ENCODE measurements at places on chromosomes 7 and 10.

GRCh38 chr10:102646610-102647442 is 2.5 kb downstream of the TRIM8 start:
- DNase-seq = no peak

GRCh38 chr10:96708456-96708855 is 11.9 kb downstream of the PIK3AP1 start:
- DNase-seq = no peak

- DNase-seq = no peak
Measured at GRCh38 chr10:132396494-132397035, 435 bp upstream of the PWWP2B start.

GRCh38 chr7:91628742-91629141 is 251.8 kb downstream of the MTERF1 start:
- DNase-seq = peak; percentile 26

GRCh38 chr10:34018784-34019183 is 684.3 kb upstream of the NRP1 start:
- no peak for DNase-seq

DNA sequence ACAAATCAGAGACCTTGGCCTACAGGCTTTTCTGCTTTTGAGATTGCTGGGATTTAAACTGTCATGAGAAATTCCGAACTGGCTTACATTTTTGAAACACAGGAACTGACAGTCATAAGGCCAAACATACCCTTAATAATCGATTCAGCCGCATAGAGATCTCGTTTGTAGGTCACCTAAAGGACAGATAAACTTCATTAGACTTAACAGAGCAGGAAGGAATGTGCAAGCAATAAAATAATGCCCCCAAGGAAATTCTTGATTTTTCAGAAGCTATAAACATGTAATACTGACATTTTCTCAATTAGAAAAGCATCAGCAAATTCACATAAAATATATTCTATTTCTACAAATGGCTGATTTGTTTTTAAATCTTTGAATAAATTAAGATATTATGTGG is 120.0 kb downstream of the CRPPA start:
- no peak for DNase-seq

- DNase-seq = no peak
Measured at GRCh38 chr10:132168571-132169030, 18.1 kb upstream of the DPYSL4 start.

DNA sequence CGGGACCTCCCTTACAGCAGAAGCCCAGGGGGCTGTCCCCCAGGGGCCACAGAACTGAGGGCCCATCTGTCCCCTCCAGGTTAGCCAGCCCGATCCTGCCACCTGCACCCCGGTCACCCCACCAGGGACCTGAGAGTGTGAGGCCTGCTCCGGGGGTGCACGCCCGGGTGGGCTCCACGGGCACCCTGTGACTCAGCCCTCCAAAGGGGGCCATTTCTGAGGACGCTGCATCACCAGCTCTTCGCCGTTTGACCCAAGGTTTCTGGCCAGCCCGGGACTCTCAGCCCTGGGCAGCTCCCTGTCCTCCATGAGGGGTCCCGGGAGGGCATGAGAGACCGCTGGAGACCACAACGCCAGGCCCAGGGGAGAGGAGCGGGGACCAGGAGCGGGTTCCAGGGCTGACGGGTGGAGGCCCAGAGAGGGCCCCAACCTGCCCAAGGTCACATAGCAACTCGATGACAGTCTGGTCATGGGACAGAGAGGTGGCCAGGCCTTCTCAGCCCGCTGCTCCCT is 79.3 kb downstream of the ELFN1 start:
- no peak for DNase-seq

- DNase-seq = no peak
Measured at GRCh38 chr7:80954191-80954590, 35.3 kb upstream of the SEMA3C start.

GRCh38 chr7:130896898-130897514 is 163.0 kb upstream of the KLF14 start:
- DNase-seq = peak; percentile 60

GRCh38 chr7:81460250-81461045 is 309.4 kb downstream of the HGF start:
- DNase-seq = no peak

DNA sequence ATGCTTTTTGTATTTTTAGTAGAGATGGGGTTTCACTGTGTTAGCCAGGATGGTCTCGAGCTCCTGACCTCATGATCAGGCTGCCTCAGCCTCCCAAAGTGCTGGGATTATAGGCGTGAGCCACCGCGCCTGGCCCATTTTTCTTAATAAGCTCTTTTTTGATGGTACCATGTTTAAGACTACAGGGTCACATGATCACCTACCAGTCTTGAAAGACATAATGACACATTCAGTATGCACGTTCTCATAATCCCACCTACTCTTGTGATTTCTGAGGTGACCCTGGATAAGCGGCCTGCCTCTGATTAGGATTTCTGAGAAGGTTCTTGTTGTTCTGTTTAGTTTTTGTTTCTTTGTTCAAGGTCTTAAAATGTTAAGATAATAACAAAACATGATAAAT is 43.7 kb upstream of the PLXNA4 start:
- DNase-seq = no peak

DNA sequence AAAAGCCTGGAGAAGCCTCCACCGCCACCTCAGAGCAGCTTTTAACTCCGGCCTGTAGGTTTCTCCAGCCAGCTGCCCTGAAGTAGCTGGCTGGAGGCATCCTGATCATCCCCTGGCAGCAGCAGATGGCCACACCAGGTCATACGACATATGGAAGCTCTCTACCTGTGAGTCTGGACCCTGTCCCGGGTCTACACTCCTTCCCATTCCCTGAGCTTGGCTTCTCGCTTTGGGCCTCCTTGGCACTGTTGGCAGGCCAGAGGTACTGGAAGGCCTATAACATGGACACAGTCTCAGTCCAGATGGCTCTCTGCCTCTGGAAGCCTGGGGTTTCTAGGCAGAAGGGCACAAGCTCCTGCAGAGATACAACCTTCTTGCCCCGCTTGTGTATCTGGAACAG is 43.5 kb upstream of the TRIM8 start:
- no peak for DNase-seq

- DNase-seq = no peak
Measured at GRCh38 chr7:40784176-40784575, 649.4 kb downstream of the SUGCT start.

GRCh38 chr7:41796331-41796730 is 93.4 kb upstream of the INHBA start:
- peak; percentile 10 for DNase-seq

- DNase-seq = no peak
Measured at GRCh38 chr7:19752020-19752419, 21.4 kb downstream of the TMEM196 start.

GRCh38 chr7:652881-653280 is 73.6 kb upstream of the DNAAF5 start:
- no peak for DNase-seq

- no peak for DNase-seq
Measured at GRCh38 chr7:26594553-26594952, 269.8 kb downstream of the SKAP2 start.

DNA sequence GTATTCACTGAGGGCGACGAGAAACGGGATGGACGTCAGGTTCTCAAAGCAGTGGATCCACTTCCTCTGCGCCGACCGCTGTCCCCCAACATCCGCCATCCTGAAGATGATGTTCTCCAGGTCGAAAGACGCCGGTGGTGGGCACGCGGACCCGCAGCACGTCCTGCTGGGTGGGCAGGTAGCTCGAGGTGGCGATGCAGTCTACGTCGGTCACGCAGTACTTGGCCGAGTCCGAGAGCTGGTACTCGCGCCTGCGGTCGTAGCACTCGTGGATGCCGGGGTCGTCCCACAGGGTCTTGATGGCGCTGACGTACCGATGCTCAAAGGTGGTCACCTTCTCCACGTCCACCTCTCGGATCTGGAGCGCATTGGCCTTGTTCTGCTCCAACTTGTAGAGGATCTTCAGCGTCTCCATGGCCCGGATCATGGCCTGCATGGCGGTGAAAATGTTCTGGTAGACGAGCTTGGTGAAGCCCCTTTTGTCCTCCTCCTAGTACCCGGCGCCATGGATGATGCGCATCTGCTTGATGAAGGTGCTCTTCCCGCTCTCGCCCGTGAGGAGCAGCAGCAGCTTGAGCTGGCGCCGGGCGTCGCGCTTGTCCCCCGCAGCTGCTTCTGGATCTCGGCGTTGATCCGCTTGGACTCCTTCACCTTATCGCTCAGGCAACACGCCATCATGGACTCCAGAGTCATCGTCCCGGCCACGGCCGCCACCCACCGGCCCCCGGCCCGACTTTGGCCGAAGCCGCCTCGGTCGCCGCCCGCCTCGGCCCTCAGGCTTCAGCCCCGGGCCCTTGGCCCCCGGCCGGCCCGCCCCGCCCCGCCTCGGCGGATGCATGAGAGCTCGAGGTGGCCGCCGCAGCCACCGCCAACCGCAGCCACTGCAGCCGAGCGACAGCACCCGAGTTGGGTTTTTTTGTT is 122.9 kb upstream of the KCTD7 start:
- no peak for DNase-seq

GRCh38 chr10:130891066-130891465 is 420.5 kb downstream of the TCERG1L start:
- no peak for DNase-seq

GRCh38 chr10:131207176-131207575 is 104.3 kb downstream of the TCERG1L start:
- no peak for DNase-seq

DNA sequence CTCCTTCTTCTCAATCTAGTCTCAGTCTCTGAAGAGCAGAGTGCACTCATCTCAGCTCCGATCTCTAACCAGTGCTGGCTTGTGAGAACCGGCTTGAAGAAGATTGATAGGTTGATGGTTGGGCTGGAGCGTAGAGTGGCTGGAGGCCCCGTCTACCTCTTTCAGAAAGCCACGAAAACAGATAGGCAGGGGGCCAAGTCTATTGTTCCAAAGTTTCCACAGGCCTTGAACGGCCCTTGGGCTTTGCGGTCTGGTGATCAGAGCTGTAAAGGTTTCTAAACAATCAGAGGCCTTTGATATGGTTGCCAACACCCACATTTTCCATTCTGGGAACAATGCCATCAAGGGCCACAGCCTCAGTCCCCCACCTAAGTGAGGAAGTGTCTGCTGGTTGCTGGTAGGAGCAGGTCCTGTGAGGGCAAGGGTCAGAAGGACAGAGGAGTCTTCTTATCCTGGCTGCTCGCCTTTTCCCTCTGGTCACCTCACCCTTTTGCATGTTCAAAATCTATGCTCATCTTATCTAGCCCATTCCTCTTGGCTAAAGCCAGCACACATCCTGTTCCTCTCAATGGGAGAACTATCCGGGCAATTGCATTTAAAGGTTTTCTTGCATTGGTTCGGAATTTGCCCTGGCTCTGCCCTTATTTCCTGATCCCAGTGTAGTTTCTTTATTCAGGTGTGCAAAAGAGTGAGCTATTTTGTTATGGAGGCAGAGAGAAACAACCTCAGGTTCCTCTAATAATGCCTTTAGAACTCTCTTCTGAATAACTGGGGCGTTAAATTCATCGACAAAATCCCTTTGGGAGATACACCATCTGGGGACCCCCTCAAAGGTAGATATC is 70.3 kb upstream of the KMT2E start:
- DNase-seq = peak; percentile 72

GRCh38 chr10:32327364-32327691 is 19.6 kb downstream of the EPC1 start:
- peak; percentile 71 for DNase-seq

- DNase-seq = no peak
Measured at GRCh38 chr7:38410056-38410455, 136.6 kb upstream of the TARP start.

GRCh38 chr10:34135515-34135914 is 679.6 kb downstream of the PARD3 start:
- no peak for DNase-seq

DNA sequence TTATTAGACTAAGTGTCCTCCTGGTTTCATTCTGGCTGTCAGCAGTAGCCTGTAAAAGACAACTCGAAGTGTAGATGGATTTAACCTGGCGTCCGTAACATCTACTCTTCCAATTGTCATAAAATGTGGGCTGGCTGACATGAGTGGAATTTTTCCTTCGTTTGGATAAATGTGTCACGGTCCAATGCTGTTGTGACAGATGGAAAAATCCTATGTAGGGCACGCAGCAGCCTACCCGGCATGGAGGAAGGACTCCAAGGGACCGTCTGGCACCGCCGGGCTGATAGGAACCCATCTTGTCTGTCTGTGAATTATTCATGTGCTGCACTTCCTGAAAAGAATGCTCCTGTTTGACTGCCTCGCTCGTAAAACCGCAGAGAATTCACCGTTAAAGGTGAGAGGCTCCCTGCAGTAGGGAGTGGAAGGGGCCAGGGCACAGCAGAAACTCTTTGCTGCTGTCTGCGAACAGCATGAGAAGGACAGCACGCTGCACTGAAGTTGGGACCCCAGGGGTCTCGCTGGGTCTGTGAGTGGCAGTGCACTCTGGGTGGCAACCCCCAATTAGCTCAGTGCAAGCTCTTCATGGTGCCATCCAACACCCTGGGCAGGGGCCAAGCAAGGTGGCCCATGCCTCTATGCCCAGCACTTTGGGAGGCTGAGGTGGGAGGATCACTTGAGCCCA is 1.6 kb upstream of the ORAI2 start:
- DNase-seq = peak; percentile 17

DNA sequence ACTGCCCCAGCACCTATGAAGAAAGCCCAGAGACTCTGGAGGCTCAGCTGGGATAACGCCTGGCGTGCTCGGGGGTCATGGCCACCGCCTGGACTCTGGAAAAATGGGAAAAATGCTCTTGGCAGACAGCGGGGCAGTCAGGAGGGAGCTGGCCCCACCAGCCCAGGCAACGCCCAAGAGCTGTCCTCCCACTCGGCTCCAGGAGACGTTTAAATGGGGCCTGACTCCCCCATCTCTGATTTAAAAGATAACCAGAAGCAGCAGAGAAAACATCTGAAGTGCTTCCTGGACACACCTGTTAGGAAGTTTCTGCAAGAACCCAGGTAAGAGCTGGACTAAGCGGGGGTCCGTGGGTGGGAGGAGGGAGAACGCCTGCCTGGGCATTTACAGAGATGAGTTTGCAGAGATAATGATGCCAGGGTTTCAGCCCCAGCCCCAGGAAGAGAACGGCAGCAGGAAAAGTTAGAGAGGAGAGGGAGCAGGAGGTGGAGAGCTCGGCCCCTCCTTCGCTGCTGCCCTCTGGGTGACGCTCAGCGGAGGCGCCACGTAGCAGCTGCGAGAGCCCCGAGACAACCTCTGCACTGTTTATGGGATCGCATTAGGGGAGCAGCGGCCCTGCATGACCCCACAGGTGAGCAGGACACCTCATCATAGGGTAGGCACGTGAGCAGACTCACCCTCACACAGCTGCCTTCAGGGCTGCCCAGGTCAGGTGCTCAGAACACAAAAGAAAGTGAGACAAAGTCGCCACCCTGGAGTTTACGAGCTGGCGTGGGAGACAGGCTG is 83.5 kb upstream of the INSIG1 start:
- peak; percentile 15 for DNase-seq

- peak; percentile 28 for DNase-seq
Measured at GRCh38 chr7:5450549-5451327, 27.1 kb upstream of the TNRC18 start.

- DNase-seq = no peak
Measured at GRCh38 chr7:78232806-78233205, 434.2 kb downstream of the PHTF2 start.

- no peak for DNase-seq
Measured at GRCh38 chr7:26198781-26199169, 1.8 kb downstream of the HNRNPA2B1 start.

- peak; percentile 36 for DNase-seq
Measured at GRCh38 chr7:128304212-128304611, 39.5 kb downstream of the RBM28 start.
